NCI-H2171 (cell line): ENCODE measurements at places on chromosomes 16 and 17.

- no peak for DNase-seq
Measured at GRCh38 chr17:34312080-34312479, 7.2 kb upstream of the CCL8 start.

DNA sequence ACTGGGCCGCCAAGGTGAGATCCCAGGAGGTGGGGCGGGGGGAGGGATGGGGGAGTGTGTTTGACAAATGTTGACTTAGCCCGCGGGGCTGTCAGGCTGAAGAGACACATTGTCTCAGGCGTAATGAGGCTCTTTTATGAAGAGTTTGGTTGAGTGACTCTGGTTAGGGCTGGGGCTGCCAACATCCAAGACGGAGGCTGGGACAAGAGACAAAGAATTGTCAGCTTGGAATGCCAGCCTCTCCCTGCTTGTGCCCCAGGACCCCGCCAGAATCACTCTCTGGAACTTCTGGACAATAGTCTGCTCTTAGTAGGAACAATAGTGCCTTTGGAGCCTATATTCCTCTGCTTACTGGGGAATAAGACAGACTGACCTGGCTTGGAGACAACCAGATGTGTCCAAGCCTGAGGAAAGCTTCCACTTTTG lies 24.0 kb downstream of the PCTP start:
- DNase-seq: no peak

- DNase-seq: peak; percentile 52
Measured at GRCh38 chr16:14529010-14529669, 100.9 kb downstream of the PARN start.

DNA sequence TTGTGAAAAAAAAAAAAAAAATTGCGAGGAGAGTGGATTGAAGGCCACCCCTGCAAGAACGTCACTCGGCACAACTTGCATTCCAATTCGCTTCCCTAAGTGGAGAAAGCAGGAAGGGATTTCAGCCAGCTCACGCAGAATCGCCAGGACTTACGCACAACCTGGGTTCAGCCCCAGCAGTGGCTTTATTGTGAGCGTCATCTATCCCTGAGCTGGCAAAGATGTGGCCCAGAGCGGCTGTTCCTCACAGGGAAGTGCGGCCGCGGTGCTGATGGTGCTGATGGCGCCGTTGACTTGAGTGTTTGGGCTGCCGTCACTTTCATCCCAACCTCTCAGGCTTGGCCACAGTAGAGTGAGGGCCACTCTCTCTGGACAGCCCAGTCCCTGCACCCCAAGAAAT lies 197.6 kb downstream of the NTN1 start:
- DNase-seq: no peak

- no peak for DNase-seq
Measured at GRCh38 chr16:86808863-86809444, 230.6 kb downstream of the FOXL1 start.

DNA sequence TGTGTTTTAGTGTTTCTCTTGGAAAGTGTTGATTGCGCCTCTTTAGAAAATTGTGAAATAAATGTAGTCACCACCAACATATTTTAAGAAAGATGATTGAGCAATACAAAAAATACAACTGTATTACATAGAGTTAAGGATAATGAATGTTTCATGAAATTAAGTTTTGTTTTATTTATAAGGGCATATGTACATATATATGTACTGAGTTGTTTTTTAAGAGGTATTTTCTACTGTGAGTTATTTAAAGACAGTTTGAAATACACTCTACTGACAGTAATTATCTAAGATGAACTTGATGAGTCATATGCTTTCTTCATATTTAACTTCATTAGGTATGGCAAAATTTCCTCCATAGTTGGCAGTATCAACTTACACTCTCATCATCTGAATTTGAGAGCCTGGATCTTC lies 411.7 kb downstream of the HS3ST3B1 start:
- no peak for DNase-seq

GRCh38 chr16:11980136-11980844 lies 3.8 kb downstream of the SNX29 start:
- no peak for DNase-seq

GRCh38 chr16:49748322-49748721 lies 107.6 kb downstream of the ZNF423 start:
- peak; percentile 98 for DNase-seq

GRCh38 chr17:17792551-17793377 lies 44.0 kb downstream of the SREBF1 start:
- peak; percentile 65 for DNase-seq

DNA sequence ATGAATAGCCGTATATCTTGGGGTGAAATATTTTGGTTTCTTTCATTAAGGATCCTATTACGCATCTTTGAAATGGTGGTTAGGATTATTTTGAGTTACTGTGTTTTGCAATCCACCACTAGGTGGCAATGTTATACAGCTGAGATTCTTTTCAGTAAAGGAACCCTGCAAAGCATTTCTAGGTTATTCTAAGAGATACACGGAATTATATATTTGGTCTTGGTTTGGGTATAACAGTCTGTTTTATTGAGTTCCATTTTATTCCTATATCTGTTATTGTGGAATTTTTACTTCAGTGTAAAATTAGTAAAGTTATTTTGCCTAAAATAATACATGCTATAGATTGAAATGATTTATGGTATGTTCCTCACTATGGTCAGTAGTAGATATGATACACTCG lies 62.9 kb upstream of the CPHXL start:
- peak; percentile 46 for DNase-seq

DNA sequence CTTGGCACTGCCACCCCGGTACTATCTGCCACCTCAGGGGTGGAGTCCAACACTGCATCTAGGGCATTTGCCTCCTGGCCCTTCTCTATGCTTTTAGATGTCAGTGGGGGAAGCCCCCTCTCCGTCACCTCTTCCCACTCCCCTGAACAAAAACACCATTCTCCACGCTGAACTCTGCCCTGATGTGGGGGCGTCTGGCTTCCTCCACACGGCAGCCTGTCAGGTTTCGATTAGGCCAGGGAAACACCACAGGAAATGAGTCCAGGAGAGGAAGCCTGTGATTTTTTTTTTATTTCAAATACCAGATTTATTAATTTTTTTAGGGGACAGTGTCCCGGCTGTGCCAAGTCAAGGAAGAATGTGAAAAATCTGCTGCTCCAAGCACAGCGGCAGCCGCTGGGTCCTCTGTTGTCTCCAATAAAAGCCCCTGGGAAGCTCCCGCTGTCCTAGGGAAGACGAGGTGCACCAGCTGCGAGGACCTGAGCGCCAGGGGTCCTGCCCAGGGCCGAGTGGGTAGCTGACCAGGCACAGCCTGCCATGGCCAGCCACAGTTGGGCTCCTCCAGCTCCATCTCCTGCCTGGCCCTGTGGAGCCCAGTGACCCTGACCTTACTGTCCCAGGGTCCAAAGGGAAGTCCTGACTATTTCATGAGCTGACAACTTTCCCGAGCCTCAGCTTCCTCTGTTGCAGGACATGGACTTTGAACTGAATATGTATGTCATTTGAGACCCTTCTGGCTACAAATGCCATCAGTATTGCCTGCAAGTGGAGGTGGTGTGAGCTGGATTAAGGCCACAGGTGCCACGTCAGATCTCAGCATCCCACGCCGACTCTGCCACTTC lies 336.7 kb downstream of the FOXL1 start:
- DNase-seq: no peak

- DNase-seq: no peak
Measured at GRCh38 chr17:41639492-41640473, 15.4 kb upstream of the KRT17 start.

- peak; percentile 96 for DNase-seq
Measured at GRCh38 chr17:30477083-30477773, at the start of gene GOSR1. Gene GOSR1, plus strand, starts transcription at chr17:30477408. Its CDS starts 26 bp downstream, at chr17:30477434.

DNA sequence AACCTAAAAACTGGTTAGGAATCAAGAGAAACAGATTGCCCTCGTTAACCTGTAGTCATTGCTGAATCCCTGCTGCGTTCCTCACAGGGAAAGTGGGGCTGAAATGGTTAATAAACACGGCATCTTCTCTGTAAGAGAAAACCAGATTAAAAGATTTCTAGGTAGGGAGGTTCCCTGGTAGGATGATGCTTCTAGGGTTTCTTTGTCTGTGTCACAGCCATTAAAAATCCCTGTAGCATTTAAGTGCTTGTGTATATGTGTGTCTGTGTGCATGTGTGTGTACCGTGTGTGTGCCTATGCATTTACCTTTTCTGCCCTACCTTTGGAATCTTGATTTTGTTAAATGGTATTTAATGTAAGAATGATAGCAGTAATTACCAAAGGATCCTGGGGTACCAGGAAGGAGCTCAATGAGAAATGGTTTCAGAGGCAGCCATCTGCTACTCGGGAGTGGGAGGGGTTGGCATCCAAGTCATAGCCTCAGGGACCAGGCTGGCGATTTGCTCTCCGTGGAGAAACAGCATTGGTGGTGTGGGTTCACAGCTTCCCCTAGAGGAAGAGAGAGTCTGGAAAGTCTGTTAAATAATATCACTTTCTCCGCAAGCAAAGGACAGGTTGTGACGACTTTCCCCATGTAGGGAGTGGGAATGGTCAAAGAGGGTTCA lies 177.1 kb downstream of the HS3ST4 start:
- DNase-seq: no peak

GRCh38 chr16:52209227-52209626 lies 337.7 kb downstream of the TOX3 start:
- DNase-seq: no peak

GRCh38 chr17:31373150-31374093 lies 18.1 kb upstream of the RAB11FIP4 start:
- DNase-seq: peak; percentile 8

DNA sequence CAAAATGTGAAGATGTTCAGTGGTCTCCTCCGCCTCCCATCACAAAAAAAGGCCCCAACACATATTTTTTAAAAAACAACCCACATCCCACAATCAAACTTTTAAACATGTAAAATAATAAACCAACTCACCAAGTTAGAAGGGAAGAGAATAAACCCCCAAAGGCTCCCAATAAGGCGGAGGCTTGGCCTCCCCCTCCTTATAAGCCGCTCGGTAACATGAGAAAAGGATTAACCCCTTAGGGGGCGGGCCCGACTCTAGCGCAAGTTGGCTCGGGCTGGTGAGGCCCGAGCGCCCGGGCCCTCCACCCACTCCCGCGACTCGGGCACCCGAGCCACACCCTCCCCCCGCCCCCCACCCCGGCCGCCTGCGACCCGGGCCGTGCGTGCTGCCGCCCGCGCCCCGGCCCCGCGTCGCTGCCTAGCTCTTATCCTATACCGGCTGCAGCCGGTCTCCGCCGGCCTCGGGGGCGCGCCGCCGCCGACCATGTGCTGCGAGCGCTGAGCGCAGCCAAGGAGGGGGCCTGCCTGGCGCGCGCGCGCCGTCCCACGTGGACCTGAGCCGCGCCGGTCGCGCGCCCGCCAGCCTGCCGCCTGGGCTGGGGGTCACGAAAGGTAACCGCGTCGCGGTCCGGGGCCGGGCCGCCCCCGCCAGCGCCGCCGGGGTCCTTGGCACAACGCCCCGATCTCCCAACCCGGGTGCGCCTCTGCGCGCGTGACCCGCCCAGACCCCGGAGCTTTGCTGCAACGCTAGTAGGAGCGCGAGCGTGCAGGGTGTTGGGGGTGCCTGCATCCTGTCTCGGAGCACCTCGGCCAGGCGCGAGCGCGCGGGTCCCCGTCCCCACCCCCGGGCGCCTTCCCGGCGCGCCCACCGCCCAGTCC lies at the start of the genes ARSG and SLC16A6:
Gene ARSG, plus strand, starts transcription at position 541 of the 881 bp plus-strand sequence. CDS start 15,999 bp downstream, outside the sequence.
Gene SLC16A6, minus strand, starts transcription at position 173 of the 881 bp plus-strand sequence. CDS start 12,807 bp downstream, outside the sequence.
- DNase-seq: peak; percentile 88

- no peak for DNase-seq
Measured at GRCh38 chr17:80428363-80428762, 13.4 kb downstream of the ENDOV start.

DNA sequence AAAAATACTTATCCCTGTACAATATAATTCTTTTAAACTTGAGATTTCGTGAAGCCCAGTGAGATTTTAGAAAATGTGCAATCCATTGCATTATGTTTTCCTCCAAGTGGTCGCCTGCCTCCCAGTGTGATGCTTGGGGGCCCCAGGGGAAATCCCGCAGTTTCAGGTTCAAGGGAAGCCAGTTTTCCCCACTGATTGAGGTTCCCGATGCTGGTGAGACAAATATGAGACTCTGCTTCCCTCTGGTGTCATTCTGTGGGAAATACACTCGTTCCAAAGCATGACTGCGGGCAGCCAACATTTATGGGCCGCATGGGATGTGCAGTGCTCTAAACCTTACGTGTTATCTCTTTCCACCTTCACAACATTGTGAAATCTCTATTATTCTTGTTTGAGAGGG lies 200.8 kb downstream of the PRKCB start:
- DNase-seq: peak; percentile 27

DNA sequence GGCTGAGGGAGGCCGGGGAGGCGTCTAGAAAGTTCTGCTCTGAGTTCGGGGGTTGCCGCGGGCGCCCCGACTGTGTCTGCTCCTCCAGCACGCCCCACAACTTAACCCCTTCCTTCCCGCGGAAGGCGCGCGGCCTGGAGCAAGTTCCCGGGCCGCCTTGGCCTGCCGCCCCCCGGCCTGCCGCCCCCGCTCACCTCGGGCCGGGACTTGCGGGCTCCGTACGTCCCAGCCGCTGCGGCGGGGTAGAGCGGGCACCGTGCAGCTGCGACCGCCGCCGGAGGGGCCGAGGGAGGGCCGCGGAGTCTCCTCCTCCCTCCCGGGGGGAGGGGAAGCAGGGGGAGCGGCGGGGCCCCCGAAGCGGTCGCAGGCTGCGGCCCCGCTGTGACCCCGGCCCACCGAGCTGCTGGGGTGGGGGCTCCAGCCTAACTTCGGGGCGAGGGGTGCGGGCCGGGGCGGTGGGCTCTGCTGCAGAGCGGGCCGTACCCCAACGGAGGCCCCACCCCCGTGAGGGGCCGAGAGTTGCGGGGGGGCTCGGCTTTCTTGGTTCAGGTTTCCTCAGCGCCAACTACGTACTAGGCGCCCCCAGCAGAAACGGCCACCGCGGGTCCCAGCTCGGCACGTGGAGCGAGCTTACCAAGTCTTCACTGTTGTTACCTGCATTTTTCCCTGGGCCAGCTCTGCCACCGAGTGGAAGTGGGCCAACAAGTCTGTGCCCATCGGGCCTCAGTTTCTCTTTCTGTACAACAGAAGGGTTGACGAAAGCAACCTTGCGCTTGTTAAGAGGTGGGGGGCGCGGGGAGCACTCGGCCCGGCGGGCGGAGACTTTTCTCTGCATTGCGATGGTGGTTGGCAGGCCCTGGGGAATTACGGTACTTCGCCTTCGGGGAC lies at the start of gene CCDC102A:
Gene CCDC102A, minus strand, starts transcription at position 266 of the 888 bp plus-strand sequence. CDS start 7,394 bp downstream, outside the sequence.
- DNase-seq: no peak

- peak; percentile 9 for DNase-seq
Measured at GRCh38 chr17:37116671-37117185, 168.0 kb downstream of the AATF start.

GRCh38 chr16:75476817-75477216 lies 12.3 kb upstream of the TMEM170A start:
- no peak for DNase-seq

GRCh38 chr17:30550512-30551273 lies 73.5 kb downstream of the GOSR1 start:
- DNase-seq: peak; percentile 4

DNA sequence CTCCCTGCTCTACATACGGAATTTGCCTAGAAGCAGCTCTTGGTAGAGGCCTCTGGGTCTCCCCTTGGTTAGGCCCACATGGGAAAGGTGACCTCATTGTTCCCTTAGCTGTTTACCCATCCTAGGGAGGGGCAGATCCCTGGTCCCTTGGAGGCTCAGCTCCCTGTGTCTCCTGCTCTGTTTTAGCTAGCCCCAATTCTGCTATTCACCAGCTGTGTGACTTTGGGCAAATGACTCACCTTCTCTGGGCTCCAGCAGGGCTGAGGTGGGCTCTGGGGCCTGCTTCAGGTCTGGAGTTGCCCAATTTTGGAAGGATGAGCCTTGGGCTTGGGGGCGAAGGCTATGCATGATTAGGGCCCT lies 3.9 kb downstream of the ABCC3 start:
- DNase-seq: no peak

GRCh38 chr16:27303256-27304100 lies 10.3 kb upstream of the IL4R start:
- no peak for DNase-seq
